ENCODE measurements at places on chromosomes 6 and 20.

- no peak for DNase-seq
These were observed 12.5 kb upstream of the BCKDHB start for GRCh38 chr6:80094017-80094416.

DNA sequence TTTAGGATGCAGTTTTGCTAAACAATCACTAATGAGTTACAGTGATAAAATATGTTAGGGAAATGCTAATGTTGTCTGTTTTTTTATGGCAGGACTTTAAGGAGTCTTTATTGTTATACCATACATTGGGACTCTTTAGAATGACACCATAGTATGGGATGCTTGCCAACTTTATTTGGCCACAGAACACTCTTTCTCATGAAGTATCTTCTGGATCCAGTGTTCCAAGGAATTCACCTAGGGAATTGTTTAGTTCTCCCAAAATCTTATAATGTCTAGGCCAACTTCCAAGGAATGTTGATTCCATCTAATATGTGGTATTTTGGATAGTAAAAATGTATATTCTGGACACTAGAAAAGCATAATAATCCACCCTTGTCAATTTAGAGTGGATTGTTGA, 3.3 kb downstream of the RIN2 start:
- no peak for DNase-seq

DNA sequence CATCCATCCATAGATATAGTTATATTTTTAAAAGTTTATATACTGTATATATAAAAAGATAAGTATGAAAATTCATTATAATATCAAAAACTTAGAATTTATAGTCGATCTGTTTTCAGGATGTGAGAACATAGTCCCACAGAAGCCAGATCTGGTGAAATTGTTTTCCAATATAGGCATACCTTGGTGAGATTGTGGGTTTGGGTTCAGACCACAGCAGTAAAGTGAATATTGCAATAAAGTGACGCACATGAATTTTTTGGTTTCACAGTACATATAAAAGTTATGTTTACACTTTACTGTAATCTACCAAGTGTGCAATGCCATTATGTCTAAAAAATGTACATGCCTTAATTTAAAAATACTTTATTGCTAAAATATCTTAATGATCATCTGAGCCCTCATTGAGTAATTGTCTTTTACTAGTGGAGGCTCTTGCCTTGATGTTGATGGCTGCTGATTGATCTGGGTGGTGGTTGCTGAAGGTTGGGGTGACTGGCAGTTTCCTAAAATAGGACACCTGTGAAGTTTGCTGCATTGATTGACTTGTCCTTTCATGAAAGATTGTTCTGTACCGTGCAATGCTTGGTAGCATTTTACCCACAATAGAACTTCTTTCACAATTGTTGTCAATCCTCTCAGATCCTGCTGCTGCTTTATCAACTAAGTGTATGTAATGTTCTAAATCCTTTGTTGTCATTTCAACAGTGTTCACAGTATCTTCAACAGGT, 29.8 kb downstream of the AIG1 start:
- DNase-seq = no peak

GRCh38 chr6:145028144-145028818, 707.0 kb downstream of the EPM2A start:
- no peak for DNase-seq

- no peak for DNase-seq
These were observed 832.3 kb downstream of the C6orf118 start for GRCh38 chr6:164477101-164477500.

- DNase-seq = no peak
These were observed 494.7 kb upstream of the MAP3K7 start for GRCh38 chr6:91081452-91082067.

DNA sequence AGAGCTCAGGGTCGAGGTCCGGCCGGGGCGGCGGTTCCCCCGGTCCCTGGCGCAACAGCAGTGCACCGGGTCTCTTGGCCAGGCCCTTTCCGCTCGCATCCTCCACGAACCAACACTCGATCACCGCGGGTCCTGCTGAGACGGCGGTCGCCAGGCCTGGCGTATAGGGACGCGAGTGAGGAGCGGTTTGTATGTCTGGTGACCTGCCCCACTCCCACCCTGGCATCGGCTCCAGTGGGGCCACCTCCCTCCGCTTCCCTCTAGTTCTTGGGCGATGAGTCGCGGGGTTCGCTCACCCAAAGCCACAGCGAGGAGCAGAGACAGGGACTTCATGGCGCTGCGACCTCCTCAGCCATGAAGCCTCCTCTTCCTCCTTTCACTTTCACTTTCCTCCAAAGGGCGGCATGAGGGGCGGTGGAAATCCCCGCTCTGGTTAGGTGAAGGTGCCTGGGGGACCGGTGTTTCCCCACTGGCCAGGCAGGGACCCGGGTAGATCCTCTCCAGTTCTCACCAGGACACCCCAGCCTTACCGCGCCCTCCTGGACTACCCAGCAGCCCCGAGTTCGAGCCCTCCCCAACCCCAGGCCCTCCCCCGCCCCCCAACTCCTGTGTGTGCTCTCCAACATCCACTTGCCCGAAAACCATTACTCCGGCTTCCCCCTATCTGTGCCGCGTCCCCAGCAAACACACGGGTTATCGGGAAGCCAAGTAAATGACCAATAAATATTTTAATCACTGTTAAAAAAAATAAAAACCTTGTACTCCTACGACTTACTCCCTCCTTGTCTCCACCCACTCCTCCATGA, at the start of gene TAPBP:
TAPBP (minus strand) TSS at position 370 of the 806 bp plus-strand sequence; CDS start at position 333, 37 bp downstream.
- DNase-seq = peak; percentile 43

- no peak for DNase-seq
These were observed 126.5 kb upstream of the NXT1 start for GRCh38 chr20:23223908-23224580.

DNA sequence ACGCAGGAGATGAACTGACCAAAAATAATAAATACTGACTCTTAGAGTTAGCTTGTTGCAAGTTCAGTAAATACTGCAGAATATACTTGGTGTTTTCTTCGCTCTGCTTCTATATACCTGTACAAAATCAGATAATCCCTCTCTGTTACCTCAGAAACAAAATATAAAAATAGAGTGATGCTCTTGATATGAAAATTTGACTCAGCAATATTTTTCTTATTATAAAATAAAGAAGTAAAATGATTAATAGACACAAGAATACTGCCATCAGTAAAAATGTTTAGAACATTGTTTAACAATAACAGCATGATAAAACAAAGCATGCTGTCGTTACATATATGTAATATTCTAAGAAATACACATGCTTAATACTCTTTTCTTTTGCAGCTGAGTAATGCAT, 1366.9 kb upstream of the EYS start:
- DNase-seq = no peak

GRCh38 chr20:48217190-48217589, 431.9 kb upstream of the SULF2 start:
- no peak for DNase-seq

Measured in substantia nigra (tissue), 51 donors.